Astrocyte of the hippocampus (primary cell): ENCODE measurements at places on chromosomes 12 and 14.
A peak's percentile ranks its signal among the peaks of the same experiment; 100 is the strongest.

GRCh38 chr12:90061809-90062208 lies 353.2 kb upstream of the ATP2B1 start:
- DNase-seq: no peak

GRCh38 chr12:126890097-126890496 lies 1376.9 kb upstream of the TMEM132C start:
- no peak for DNase-seq

- peak; percentile 9 for DNase-seq
Measured at GRCh38 chr12:127429551-127430285, 837.3 kb upstream of the TMEM132C start.

DNA sequence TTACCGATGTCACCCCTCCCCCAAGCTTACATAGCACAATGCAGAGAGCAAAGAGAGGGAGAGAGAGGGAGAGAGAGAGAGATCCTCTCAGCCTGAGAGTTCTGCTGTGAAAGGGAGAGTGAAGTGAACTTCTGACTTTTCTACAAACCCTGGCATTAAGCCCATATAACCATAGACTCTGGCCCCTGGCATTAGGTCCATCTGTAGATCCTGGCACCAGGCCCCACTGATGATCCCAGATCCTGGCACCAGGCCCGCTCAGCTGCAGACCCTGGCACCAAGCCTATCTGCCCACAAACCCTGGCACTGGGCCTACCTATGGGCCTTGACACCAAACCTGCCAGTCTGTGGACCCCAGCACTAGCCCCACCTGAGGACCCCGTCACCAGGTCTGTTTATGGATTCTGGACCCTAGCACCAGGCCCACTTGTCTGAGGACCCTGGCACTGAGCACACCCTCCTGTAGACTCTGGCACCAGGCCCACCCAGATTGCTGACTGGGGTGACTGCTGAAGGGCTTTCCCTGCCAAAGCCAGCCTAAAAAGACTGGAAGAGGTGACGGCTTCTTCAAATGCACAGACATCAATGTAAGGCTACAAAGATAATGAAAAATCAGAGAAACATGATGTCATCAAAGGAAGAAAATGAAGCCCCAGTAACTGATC lies 14.5 kb upstream of the KRT83 start:
- no peak for DNase-seq

GRCh38 chr12:33267641-33268040 lies 172.0 kb downstream of the SYT10 start:
- no peak for DNase-seq

GRCh38 chr12:68001486-68002466 lies 12.5 kb downstream of the IFNG-AS1 start:
- peak; percentile 7 for DNase-seq
